ENCODE measurements at places on chromosomes 2 and 18. TPM values are rescaled to one million over a fixed set of nuclear protein-coding genes. Genes with fewer than 3 reads are reported as not detected.

- no peak for DNase-seq
These were observed 99.5 kb downstream of the EPB41L3 start for GRCh38 chr18:5444269-5444668.

- DNase-seq = no peak
These were observed 11.6 kb downstream of the CDKL4 start for GRCh38 chr2:39232141-39232540.

DNA sequence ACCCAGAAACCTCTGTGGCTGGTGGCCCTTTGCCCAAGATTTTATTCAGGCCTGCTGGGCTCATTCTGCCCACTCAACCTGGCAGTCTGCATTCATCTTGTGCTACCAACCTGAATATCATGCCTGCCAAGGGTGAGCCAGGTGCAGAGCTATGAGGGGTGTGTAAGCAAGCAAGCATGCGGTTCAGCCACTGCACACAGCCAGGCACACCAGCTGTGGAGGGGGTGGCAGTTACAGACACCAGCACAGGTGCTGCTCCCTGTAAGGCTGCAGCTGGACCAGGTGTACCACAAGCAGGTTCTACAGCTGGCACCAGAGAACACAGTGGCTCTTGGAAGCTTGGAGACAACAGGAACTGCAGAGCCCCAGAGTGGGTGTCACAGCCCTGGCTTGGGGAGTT, 633.2 kb downstream of the FBXO15 start:
- DNase-seq = no peak

GRCh38 chr18:46416706-46417638, 240.0 kb downstream of the LOXHD1 start:
- no peak for DNase-seq

The CTNNA2 gene
- total RNA-seq = 164 TPM

Data from dorsolateral prefrontal cortex (tissue), 122 donors.